Stimulated activated naive B cell treated with anti-CD40 and anti-IgM and Interleukin-4, amounts not matched to agents 10 μg/mL and 1 μg/mL and 100 μg/mL, for 72 hours (primary cell): ENCODE measurements at places on chromosomes 7 and 10.

DNA sequence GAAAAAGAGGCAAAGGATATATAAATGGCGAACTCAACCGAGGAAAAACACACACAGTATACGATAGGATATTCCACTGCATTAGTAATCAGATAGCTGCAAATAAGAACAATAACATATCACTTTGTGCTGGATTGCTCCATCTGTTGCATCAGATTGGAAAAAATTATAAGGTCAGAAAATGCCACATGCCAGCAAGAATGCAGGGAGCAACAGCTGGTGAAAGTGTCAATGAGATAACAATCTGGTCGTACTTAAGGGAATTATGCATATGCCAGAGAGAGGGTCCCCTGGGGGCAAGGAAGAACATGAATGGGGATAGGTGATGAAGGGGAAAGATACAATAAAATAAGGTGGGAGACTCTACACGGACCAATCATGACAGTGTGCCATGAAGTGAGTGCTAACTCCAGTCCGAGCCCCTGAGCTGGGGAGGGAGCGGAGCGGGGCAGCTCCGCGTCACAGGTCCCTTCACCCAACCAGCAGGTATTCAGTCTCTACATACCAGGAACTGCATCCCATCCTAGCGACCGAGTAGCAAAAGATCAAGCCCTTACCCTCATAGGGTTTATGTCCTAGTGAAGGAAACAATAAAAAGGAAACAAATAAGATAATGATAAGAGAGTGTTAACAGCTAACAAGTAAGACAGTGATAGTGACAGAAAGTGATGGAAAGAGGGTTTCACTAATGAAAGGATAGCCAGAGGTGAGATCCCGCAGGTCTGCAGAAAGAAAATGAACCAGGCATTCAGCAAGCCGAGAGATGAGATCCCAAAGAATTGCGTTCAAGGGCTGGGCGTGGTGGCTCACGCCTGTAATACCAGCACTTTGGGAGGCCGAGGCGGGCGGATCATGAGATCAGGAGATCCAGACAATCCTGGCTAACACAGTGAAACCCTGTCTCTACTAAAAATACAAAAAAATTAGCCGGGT lies 9.4 kb downstream of the MPP7 start:
- H3K36me3 ChIP-seq: no peaks in the 10 kb centered on the region
- H3K27ac ChIP-seq: no peak overlapping the region
- no peak for DNase-seq

- no peak overlapping the region for H3K4me3 ChIP-seq
- H3K27me3 ChIP-seq: no peaks in the 10 kb centered on the region
- DNase-seq: no peak
- no peaks in the 10 kb centered on the region for H3K36me3 ChIP-seq
Measured at GRCh38 chr7:30848121-30848855, 63.4 kb upstream of the AQP1 start.

GRCh38 chr10:62047228-62047892 lies 145.9 kb downstream of the ARID5B start:
- DNase-seq: peak; percentile 38
- peaks cover 63% of the 10 kb centered on the region for H3K4me1 ChIP-seq
- H3K4me3 ChIP-seq: peak overlapping the region; percentile 86
- peak overlapping the region; percentile 99 for H3K27ac ChIP-seq

DNA sequence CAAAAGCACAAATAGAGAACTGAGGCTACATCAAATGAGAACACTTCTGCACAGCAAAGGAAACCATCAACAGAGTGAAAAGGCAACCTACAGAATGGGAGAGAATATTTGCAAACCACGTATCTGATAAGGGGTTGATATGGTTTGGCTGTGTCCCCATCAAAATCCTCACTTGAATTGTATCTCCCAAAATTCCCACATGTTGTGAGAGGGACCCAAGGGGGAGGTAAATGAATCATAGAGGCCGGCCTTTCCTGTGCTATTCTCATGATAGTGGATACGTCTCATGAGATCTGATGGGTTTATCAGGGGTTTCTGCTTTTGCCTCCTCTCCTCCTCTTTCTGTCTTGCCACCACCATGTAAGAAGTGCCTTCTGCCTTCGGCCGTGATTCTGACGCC lies 120.6 kb upstream of the FRMD4A start:
- DNase-seq: no peak
- no peak overlapping the region for H3K27ac ChIP-seq
- H3K4me1 ChIP-seq: peaks cover 4% of the 10 kb centered on the region
- peaks cover 7% of the 10 kb centered on the region for H3K27me3 ChIP-seq

DNA sequence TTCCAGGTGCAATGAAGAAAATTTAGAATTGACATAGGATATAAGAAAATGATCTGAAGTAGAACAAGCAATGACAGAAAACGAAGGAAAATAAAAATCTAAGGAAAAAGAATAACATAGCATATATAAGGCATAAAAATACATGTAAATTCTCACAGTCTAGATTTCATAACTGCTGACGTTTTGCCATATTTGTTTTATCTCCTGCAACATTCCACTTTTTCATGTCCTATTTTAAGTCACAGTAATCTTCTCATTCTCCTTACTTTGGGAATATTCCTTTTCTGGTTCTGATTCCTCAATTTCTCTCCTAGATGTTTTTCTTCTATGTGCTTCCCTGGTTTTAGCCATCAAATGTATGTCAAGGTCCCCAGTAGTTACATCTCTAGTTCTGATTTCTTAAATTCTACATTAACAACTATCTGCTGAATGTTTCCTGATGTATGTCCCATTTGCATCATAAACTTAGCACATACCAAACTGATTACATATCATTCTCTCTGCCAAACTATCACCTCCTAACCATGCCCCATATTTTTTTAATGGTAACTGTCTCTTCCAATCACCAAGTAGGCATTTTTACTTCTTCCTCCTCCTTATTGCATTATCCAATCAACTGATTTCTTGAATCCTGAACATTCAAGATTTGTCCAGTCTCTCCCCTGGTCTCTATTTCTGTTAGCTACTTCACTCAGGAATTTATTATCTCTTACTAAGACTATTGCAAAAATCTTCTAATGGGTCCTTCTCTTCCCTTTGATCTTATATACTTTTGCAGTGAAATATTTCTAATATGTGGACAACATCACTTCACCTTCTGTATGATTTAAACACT lies 171.3 kb downstream of the DNAJC1 start:
- no peak overlapping the region for H3K4me3 ChIP-seq
- no peaks in the 10 kb centered on the region for H3K27me3 ChIP-seq
- no peaks in the 10 kb centered on the region for H3K4me1 ChIP-seq
- no peak for DNase-seq
- no peak overlapping the region for H3K27ac ChIP-seq

DNA sequence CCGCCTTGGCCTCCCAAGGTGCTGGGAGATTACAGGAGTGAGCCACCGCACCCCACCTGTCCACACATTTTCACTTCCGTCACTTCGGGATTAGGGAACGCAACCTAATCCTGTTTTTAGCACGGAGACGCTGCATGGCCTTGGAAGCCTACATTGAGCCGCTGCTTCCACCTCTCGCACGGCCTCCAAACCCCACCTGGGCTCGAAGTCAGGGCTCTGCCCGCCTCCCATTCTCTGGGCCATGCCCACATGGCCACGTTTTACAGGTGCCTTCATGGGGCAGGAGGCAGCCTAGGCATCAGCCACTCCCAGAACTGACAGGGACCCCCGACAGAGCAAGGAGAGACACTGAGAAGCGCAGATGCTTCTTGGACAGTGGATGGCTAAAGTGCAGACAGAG lies 100.6 kb downstream of the OAT start:
- DNase-seq: no peak
- peaks cover 6% of the 10 kb centered on the region for H3K4me1 ChIP-seq
- no peak overlapping the region for H3K27ac ChIP-seq

GRCh38 chr10:86349474-86349873 lies 17.1 kb downstream of the GRID1 start:
- H3K27me3 ChIP-seq: peaks cover 19% of the 10 kb centered on the region
- H3K27ac ChIP-seq: no peak overlapping the region
- no peaks in the 10 kb centered on the region for H3K36me3 ChIP-seq

DNA sequence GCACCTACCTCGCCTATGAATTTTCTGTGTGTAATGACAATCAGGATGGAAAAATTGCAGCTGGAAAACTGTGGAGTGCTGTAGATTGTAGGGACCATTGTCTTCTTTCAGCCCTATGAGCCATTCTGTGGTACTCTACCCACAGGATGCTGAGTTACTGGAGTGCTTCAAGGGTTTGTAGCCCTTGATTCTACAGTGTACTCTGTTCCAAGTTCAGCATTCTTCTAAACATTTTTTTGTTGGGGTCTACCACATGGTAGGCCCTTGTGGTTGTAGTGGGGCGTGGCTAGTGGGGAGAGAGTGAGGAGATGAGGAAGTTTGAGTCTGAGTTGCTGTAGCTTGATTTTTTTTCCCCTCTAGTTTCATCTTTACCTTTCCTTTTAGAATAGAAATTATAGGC lies 33.5 kb downstream of the REEP3 start:
- peaks cover 3% of the 10 kb centered on the region for H3K36me3 ChIP-seq
- H3K27me3 ChIP-seq: no peaks in the 10 kb centered on the region

- H3K4me1 ChIP-seq: no peaks in the 10 kb centered on the region
- DNase-seq: no peak
Measured at GRCh38 chr7:160958-161725, 31.2 kb upstream of the FAM20C start.

- peaks cover 5% of the 10 kb centered on the region for H3K27me3 ChIP-seq
- no peak for DNase-seq
- no peaks in the 10 kb centered on the region for H3K36me3 ChIP-seq
- no peak overlapping the region for H3K27ac ChIP-seq
- no peaks in the 10 kb centered on the region for H3K4me1 ChIP-seq
Measured at GRCh38 chr7:127158659-127159058, 94.1 kb downstream of the GRM8 start.

DNA sequence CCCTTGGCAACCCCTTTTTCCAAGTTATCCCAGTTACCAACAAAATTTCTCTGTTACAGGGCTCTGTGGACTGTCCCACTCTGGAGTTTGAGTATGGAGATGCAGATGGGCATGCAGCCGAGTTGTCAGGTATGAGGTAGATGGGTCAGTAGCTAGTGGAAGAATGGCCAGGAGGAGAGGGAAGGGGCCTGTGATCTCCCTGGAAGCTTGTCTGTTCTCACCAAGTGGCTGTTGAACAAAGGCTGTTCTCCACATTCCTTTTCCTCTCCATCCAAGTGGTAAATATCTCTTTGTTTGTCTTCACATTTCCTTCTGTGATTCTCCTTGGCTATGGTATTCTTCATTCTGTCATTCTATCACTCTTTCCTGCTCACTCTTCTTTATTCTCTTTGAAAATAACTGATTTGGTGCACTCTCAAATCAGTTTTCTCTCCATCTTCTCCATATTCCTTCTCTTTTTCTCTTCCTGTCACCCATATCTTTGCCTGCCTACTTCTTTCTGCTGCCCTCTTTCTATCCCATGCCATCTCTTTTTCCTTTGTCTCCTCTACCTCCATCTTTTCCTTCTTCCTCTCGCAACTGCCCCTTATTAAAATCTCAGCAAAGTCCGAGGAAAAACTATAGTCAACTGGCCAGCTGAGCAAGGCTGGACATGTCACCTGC lies 5.9 kb downstream of the STRIP2 start:
- H3K4me3 ChIP-seq: no peak overlapping the region
- DNase-seq: no peak
- peaks cover 2% of the 10 kb centered on the region for H3K4me1 ChIP-seq
- H3K27me3 ChIP-seq: peaks cover 14% of the 10 kb centered on the region
- H3K36me3 ChIP-seq: no peaks in the 10 kb centered on the region

DNA sequence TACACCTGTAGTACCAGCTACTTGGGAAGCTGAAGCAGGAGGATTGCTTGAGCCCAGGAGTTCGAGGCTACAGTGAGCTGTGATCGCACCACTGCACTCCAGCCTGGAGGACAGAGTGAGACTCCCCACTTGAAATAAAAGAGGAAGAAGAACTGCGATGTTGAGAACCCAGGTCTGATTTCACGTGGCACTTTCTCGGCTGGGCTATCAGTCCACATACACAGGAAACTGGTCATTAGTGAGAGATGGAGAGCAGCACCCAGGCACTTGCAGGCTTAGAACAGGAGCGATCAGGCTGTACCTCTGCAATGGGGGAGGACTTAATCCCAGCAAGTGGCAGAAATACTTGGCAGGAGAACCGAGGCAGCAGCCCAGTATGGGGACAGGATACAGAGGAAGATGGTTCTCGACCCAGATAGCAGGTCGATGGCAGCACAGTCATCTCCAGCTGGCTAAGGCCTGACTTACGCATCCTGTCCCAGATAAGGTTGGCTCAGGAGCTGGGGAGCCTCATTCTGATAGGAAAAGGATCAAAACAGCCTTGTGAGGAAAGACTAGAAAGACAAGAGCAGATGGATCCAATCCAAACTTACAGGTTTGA lies 487.7 kb upstream of the AUTS2 start:
- no peak for DNase-seq
- H3K27me3 ChIP-seq: peaks cover 10% of the 10 kb centered on the region

DNA sequence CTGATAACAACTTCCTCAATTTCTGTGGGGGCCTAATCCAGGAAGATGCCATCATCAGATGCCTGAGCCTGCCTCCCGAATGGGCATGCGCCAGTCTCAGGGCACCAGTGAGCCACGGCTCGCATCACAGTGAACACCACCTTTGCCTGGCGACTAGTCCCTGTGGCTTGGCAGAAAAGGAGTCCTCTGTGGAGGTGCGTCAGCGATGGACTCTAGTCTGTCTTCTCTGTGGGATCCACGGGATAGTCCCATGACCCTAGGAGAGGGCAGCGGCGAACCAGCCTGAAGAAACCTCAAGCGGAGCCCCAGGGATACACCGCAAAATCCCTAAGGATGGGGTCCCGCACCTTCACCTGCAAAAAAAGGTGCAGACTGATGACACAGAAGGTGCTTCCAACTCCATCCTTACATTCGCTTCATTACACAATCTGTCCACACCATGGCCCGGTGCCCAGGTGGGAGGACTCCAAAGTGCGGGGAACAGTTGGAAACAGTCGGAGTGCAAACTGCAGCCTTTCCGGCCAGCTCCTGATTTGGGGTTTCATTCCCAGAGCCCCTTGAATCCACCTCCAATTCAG lies 35.1 kb upstream of the ZNF273 start:
- H3K4me3 ChIP-seq: no peak overlapping the region
- H3K4me1 ChIP-seq: peaks cover 4% of the 10 kb centered on the region
- DNase-seq: no peak
- no peaks in the 10 kb centered on the region for H3K36me3 ChIP-seq
- no peak overlapping the region for H3K27ac ChIP-seq
- no peaks in the 10 kb centered on the region for H3K27me3 ChIP-seq

- no peaks in the 10 kb centered on the region for H3K36me3 ChIP-seq
- DNase-seq: no peak
- no peak overlapping the region for H3K4me3 ChIP-seq
- no peak overlapping the region for H3K27ac ChIP-seq
- peaks cover 60% of the 10 kb centered on the region for H3K27me3 ChIP-seq
Measured at GRCh38 chr7:148336411-148336810, 254.2 kb upstream of the C7orf33 start.

DNA sequence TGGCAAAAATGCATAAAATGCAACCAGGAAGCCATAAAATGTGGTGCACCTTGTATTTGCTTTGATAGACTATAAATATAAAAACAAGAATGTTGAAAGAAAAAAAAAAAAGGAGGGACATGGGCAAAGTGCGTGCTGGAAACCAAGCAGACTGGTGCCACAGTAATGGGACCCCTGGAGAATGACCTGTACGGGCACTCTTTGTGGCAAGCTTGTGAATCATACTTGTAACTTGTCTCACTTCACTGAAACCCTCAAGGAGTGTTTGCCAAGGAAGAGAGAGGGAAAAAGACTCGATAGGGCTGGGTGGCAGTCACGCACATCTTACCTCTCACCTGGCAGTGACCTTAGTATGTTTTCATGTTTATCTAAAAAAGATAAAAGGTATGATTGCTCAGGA lies 1183.6 kb downstream of the GATA3 start:
- H3K27me3 ChIP-seq: peaks cover 10% of the 10 kb centered on the region
- no peaks in the 10 kb centered on the region for H3K36me3 ChIP-seq
- no peak for DNase-seq
- H3K4me1 ChIP-seq: no peaks in the 10 kb centered on the region
- no peak overlapping the region for H3K27ac ChIP-seq
- no peak overlapping the region for H3K4me3 ChIP-seq
